ENCODE measurements at places on chromosomes 3 and 15. TPM values are rescaled to one million over a fixed set of nuclear protein-coding genes. Genes with fewer than 3 reads are reported as not detected.

GRCh38 chr3:56975567-56975966 is 84.9 kb upstream of the SPATA12 start:
- H3K27ac ChIP-seq, result no peak overlapping the region
- peaks cover 16% of the 10 kb centered on the region for H3K4me1 ChIP-seq
- H3K4me3 ChIP-seq, result no peak overlapping the region

- H3K36me3 ChIP-seq, result peaks cover 14% of the 10 kb centered on the region
- peak overlapping the region; percentile 99 for H3K4me3 ChIP-seq
- DNase-seq, result peak; percentile 37
- peaks cover 79% of the 10 kb centered on the region for H3K4me1 ChIP-seq
- H3K27ac ChIP-seq, result peak overlapping the region; percentile 89
These were observed 794 bp downstream of the LRIG1 start for GRCh38 chr3:66499881-66500575.

DNA sequence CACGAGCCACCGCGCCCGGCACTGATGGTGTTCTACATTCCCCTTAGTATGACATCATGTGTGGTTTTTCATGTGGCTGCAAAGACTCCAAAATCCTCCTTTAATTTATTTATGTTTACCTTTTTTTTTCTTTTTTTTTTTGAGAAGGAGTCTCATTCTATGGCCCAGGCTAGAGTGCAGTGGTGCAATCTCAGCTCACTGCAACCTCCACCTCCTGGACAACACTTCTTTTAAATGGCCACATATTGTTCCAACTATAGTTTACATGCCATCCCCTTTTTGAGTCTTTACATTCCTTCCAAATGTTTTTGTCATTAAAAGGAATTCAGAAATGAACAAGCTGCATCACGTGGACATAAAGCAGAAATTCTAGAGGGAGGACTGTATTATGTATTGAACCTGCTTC is 10.3 kb upstream of the CDV3 start:
- H3K36me3 ChIP-seq, result no peaks in the 10 kb centered on the region
- H3K27ac ChIP-seq, result no peak overlapping the region
- peaks cover 2% of the 10 kb centered on the region for H3K27me3 ChIP-seq
- DNase-seq, result no peak

GRCh38 chr15:48250640-48251076 is 44.6 kb downstream of the SLC12A1 start:
- H3K27ac ChIP-seq, result no peak overlapping the region
- no peak overlapping the region for H3K4me3 ChIP-seq
- no peak for DNase-seq
- peaks cover 2% of the 10 kb centered on the region for H3K27me3 ChIP-seq

DNA sequence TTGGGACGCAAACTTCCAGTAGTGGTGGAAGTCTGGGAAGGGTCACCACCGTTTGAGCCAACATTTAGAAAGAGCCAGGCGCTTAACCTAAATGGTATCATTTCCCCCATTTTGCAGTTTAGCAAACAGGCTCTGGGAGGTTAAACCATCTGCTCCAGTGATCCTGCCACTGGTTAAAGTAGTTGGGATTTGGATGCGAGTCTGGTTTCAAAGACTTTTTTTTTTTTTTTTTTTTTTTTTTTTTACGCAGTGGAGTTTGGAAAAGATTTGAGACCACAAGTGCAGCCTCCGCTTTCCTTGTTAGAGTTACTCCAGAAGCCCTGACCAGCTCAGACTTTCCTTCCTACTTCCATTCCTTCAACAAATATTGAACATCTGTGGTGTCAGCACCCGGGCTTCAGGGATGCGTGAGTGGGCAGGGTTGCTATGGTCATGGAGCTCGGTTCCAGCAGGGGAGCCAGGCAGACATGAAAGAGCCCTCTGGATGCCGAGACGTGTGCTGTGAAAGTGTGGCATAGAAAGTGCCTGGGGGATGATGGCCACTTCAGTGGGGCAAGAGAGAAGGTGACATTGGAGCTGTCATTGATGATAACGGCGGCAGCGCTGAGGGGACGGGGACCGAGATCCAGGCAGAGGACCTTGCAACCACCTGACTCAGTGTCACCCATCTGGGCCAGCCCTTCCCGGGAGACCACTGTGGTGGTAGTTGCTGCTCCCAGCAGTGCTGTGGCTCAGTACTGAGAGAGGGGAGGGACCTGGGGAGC is 1.1 kb upstream of the RNU6-1 start:
- DNase-seq, result no peak
- peaks cover 26% of the 10 kb centered on the region for H3K4me1 ChIP-seq
- H3K27ac ChIP-seq, result peak overlapping the region; percentile 88
- peaks cover 2% of the 10 kb centered on the region for H3K36me3 ChIP-seq

GRCh38 chr15:83208367-83208661 is 691 bp upstream of the HDGFL3 start:
- DNase-seq, result no peak
- no peak overlapping the region for H3K4me3 ChIP-seq
- peaks cover 6% of the 10 kb centered on the region for H3K36me3 ChIP-seq

DNA sequence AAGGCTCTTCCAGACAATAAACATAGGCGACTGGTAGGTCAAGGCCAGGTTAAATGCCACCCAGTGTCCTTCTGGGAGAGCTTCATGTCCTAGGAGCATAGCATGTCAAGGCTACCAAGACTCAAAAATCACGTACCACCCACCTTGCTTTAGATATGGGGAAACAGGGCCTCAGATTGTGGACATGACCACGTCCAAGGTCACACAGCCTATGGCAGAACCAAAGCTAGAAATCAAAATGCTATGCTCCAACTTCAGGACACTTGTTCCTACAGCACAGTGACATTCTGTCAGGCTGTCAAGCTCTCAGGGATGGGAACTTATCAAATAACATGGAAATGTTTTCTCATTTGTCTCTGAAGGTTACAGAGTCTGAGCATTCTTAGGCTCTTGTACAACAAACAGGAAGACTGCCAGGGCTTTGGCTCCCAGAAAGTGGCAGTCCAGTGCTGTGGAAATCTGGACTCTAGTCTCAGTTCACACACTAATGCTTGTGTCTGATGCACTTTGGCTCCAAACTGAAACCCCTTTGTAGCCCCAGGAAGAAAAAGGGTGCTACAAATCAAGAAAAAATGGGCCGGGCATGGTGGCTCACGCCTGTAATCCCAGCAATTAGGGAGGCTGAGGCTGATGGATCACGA is 170.4 kb upstream of the LPP start:
- DNase-seq, result no peak
- H3K4me1 ChIP-seq, result peaks cover 74% of the 10 kb centered on the region
- no peak overlapping the region for H3K4me3 ChIP-seq
- H3K36me3 ChIP-seq, result peaks cover 10% of the 10 kb centered on the region
- no peaks in the 10 kb centered on the region for H3K27me3 ChIP-seq
- H3K27ac ChIP-seq, result no peak overlapping the region

DNA sequence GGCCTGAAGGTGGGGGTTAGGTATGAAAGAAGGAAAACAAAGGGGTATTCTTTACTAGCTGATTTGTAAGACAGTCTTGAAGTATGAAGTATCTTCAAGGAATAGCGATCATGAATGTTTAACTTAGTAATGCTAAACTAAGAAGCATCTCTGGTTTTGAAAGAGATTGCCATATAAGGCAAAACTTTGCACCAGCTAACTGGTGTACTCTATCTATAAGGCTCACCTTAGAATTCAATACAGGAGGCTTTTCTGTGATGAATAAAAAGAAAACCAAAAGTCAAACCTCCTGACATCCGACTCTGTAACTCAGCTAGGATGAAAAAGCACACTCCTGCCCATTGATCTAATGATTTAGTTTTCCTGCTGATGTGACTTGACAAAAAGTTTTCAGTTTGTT is 54.7 kb downstream of the FOXP1 start:
- no peak overlapping the region for H3K27ac ChIP-seq
- no peaks in the 10 kb centered on the region for H3K27me3 ChIP-seq
- H3K4me1 ChIP-seq, result peaks cover 13% of the 10 kb centered on the region
- H3K4me3 ChIP-seq, result no peak overlapping the region
- no peak for DNase-seq

GRCh38 chr3:14608298-14608697 is 43.3 kb upstream of the CCDC174 start:
- peaks cover 1% of the 10 kb centered on the region for H3K36me3 ChIP-seq
- H3K4me3 ChIP-seq, result no peak overlapping the region
- H3K4me1 ChIP-seq, result no peaks in the 10 kb centered on the region
- no peak for DNase-seq
- no peak overlapping the region for H3K27ac ChIP-seq

GRCh38 chr3:43699864-43700263 is 9.1 kb downstream of the ABHD5 start:
- H3K4me3 ChIP-seq, result no peak overlapping the region
- H3K36me3 ChIP-seq, result peaks cover 22% of the 10 kb centered on the region
- H3K27me3 ChIP-seq, result no peaks in the 10 kb centered on the region
- no peak for DNase-seq
- no peak overlapping the region for H3K27ac ChIP-seq

DNA sequence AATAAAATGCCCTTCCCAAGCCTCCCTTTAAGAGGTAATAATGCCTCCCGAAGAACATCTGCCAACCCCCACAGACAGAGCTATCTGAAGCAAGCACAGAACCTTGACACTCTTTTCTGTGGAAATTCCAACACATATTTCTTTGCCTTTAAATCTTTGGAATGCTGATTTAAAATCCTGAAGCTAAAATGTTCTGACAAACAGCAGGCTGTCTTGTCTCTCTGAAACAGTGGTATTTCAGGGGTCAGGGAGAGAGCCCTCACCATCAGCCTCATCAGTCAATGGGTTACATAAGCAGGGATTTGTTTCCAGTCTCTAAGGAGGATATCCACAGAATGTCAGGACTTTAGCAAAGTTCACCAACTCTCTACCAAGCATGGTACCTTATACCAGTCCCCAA is 27.8 kb upstream of the ARHGEF3 start:
- peaks cover 28% of the 10 kb centered on the region for H3K4me1 ChIP-seq
- no peak overlapping the region for H3K27ac ChIP-seq
- no peak overlapping the region for H3K4me3 ChIP-seq
- H3K27me3 ChIP-seq, result no peaks in the 10 kb centered on the region
- H3K36me3 ChIP-seq, result peaks cover 3% of the 10 kb centered on the region

DNA sequence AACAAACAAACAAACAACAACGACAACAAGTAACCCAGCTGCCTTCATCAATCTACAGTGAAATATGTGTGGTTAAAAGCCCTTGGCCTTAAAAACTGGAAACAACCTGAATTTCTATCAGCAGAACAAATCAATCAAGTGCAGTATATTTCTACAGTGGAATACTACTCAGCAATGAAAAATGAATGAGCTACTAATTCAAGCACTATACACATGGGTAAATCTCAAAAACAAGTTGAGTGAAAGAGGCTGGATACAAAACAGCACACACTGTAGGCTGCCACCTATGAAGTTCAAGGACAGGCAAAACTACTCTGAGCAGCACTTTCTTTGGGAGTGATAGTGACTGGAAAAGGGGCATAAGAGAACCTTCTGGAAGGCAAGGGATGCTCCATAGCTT is 395.5 kb upstream of the PROK2 start:
- H3K27ac ChIP-seq, result no peak overlapping the region
- peaks cover 6% of the 10 kb centered on the region for H3K27me3 ChIP-seq
- no peak overlapping the region for H3K4me3 ChIP-seq
- H3K4me1 ChIP-seq, result peaks cover 10% of the 10 kb centered on the region
- peaks cover 4% of the 10 kb centered on the region for H3K36me3 ChIP-seq
- no peak for DNase-seq

DNA sequence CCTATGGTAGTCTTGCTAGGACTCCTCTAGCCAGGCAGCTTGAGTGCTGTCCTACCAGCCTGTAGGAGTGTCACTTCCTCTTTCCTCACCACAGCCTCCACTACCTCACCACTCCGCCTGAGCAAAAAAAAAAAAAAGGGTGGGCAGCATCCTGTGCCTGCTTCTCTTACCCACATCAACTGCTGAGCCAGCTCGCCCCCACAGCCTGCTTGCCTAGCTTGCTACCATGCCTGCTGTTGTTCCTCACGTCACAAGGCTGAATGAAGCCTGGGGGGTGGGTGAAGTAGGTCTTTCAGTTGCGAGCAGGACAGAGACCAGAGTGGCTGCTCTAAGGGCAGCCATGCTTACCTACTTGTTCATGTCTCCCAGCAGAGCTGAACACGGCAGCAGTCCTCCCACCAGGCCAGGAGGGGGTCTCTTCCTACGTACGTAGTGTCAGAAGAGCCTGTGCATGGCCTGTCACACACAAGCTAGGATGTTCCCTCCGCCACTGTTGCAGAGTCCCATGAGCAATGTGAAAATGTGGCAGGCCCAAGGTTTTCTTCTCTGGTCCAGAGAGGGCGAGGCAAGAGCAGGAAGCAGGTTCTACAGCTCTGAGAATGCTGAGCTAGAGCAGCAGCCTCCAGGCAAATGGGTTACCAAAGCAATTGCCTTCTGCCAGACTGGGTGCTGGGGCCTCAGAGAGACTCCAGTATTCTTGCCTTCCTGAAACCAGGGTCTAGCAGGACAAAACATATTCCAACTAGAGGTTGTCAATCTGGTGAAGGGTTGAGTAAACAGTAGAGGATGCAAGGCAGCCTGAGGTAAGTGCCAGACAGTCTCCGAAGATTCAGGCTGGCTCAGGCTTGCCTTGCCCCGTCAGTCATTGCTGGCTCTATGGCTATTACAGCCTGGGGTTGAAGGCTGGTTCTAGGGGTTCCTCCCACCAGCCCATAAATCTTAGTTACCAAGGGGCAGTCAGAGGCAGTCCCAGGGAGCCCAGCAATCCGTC is 8.1 kb downstream of the PPM1M start:
- H3K27ac ChIP-seq, result peak overlapping the region; percentile 99
- DNase-seq, result peak; percentile 82
- no peaks in the 10 kb centered on the region for H3K27me3 ChIP-seq
- peaks cover 63% of the 10 kb centered on the region for H3K36me3 ChIP-seq

- peak overlapping the region; percentile 72 for H3K4me3 ChIP-seq
- peak; percentile 50 for DNase-seq
- H3K36me3 ChIP-seq, result peaks cover 59% of the 10 kb centered on the region
- H3K4me1 ChIP-seq, result peaks cover 84% of the 10 kb centered on the region
- H3K27me3 ChIP-seq, result no peaks in the 10 kb centered on the region
- H3K27ac ChIP-seq, result peak overlapping the region; percentile 92
These were observed 44.5 kb downstream of the OXNAD1 start for GRCh38 chr3:16309558-16309957.

- no peak overlapping the region for H3K4me3 ChIP-seq
- DNase-seq, result no peak
- H3K36me3 ChIP-seq, result no peaks in the 10 kb centered on the region
- H3K27me3 ChIP-seq, result no peaks in the 10 kb centered on the region
- no peak overlapping the region for H3K27ac ChIP-seq
These were observed 982.9 kb downstream of the TUSC7 start for GRCh38 chr3:117692416-117692995.

DNA sequence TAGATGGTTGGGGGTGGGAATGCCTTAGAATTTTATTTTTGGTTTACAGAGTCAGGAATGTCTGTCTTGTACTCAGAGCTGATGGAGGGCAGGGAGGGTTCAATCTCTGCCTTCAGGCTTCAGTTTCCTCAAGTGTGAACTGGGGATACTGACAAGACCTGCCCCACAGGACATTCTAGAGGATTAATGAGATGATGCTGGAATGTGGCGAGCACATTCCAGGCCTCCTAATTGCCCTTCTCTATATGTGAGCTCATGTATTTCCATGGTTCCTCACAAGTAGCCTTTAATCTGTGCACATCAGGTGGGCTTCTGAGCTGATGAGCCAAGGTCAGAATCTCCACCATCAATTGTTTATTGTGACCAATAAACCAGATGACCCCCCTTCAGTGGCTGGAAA is 90.4 kb downstream of the CACNA2D3 start:
- no peaks in the 10 kb centered on the region for H3K36me3 ChIP-seq
- no peak overlapping the region for H3K27ac ChIP-seq
- no peak for DNase-seq
- no peaks in the 10 kb centered on the region for H3K27me3 ChIP-seq
- H3K4me3 ChIP-seq, result no peak overlapping the region

TP53BP1 gene
- 44.1 TPM for total RNA-seq

C3orf80 gene
- 0.42 TPM for total RNA-seq

ARHGEF26 gene
- total RNA-seq, result not detected

DNAH12 gene
- total RNA-seq, result not detected

TRH gene
- total RNA-seq, result not detected

PLA1A gene
- 0.22 TPM for total RNA-seq

EBLN2 gene
- 8.4 TPM for total RNA-seq
